Amniotic epithelial cell (primary cell): ENCODE measurements at places on chromosomes 1 and 21.

GRCh38 chr1:42927274-42927841, 31.3 kb downstream of the SLC2A1 start:
- DNase-seq, result no peak

GRCh38 chr1:70583522-70583921, 172.5 kb downstream of the CTH start:
- no peak for DNase-seq

- DNase-seq, result peak; percentile 79
Observed at GRCh38 chr1:200207711-200208126, 180.2 kb downstream of the NR5A2 start.

DNA sequence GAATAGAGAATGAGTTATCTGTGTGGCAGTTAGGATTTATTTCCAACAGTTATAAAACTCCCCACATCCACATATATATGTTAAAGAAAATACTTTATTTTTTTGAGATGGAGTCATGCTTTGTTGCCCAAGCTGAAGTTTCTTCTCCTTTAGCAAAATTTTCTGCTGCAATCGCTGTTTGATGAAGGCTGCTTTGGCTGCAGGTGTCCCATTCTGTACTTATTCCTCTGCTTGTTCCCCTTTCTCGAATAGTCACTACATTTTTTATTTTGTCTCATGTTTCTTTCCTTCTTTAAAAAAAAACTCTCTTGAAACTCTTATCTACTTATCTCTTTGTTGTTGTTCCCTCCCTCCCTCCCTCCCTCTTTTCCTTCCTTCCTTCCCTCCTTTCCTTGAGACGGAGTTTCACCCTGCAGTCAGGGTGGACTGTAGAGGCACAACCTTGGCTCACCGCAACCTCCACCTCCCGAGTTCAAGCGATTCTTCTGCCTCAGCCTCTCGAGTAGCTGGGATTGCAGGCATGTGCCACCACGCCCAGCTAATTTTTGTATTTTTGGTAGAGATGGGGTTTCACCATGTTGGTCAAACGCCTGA, 10.6 kb downstream of the OR2W3 start:
- DNase-seq, result no peak

- peak; percentile 62 for DNase-seq
Observed at GRCh38 chr1:110339407-110340206, 430 bp downstream of the RBM15 start.

DNA sequence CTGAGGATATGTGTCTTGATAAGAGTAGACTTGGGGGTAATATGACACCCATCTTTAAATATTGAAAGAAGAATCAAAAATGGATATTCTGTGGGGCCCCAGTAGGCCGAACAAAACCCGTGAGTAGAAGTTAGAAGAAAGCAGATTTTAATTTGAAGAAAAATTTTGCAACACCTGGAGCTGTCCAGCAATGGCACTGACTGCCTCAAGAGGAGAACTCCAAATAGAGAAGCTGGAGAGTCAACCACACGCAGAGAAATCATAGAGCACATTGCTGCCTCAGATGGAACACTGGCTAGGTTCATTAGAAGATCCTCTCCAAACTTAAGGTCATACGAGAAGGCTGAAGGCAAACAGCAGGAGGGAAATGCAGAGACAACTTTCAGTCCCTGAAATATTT, 6.8 kb downstream of the NHLH1 start:
- peak; percentile 41 for DNase-seq

- no peak for DNase-seq
Observed at GRCh38 chr1:1364266-1364665, 5.9 kb upstream of the MXRA8 start.

DNA sequence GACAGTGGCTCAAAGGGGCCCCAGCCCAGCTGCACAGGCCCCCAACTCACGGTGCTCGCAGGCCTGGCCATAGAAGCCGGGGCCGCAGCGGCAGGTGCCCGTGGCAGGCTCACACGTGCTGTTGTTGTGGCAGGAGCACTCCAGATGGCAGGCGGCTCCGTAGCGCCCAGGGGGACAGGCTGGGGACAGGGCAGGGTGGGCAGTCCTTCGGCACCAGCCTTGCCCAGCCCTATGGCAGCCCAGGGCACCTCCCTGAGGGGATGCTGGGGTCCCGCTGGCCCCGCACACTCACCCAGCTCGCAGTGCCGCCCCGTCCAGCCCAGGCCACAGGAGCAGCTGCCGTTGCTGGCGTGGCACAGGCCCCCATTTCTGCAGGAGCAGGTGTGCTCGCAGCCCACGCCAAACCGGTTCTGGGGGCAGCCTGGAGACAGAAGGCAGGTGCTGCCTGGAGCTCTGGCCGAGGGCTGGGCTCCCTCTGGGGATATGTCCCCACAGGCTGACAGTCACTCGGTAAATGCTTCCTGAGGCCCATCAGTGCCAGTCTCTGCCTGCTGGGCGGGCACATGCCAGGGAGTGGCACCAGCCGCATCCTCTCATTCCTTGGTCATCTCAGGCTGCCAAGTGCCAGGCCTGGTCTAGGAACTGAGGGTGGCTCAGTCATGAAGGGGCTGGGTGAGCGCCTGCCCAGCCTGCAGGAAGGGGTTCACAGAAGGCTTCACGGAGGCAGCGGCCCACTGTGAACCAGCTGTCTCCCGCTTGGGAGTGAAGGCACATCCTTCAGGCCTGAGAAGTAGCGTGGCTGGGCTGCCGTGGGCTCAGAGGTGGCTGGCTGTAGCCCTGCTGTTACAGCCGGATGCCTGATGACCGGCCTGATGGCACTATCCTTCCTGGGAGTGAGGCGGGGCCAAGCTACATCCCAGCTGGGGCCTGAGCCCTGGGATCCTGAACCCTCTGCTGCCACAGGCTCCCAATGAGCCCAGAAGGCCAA, 40.1 kb downstream of the ARHGEF16 start:
- no peak for DNase-seq

- peak; percentile 68 for DNase-seq
Observed at GRCh38 chr1:26785611-26786436, 1.9 kb upstream of the PIGV start.

DNA sequence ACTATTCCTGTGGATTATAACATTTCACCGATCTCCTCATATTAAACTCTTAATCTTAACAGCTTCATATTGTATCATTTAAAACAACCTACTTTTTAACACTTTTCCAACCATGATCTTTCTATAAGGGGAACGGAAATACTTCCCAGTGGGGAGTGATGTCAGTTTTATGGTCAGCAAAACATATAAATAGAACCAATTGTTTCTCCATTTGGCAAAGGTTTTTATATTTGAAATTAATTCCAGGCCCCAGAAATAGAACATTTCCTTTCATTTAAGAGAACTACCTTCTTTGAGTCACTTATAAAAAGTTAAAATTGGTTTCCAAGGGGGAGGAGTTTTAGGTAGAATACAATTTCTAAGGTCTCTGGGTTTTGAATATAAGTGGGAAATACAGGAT, 189.6 kb downstream of the TGFBR3 start:
- no peak for DNase-seq

GRCh38 chr1:179142889-179143299, 61.0 kb downstream of the TOR3A start:
- DNase-seq, result peak; percentile 97

DNA sequence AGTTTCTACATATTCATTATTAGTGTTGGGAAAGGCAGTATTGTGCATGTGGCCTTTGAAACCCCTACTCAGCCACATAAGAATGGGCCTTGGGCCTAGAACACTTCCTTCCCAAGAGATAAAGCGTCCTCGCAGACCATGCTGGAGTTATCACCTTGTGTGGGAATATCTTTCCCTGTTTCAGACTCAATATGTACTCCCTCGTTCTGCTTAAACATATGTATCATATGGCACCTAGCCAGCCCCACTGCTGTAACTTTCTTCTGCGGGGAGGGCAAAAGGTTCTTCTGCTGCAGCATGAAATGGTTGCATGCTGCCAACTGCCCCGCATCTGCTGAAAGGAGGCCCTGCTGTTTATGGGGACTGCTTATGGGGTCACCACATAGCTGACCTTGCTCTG, 92.0 kb downstream of the CRB1 start:
- no peak for DNase-seq

- DNase-seq, result no peak
Observed at GRCh38 chr1:41454406-41454805, 30.1 kb downstream of the EDN2 start.

- DNase-seq, result no peak
Observed at GRCh38 chr1:178642282-178642681, 82.8 kb upstream of the RALGPS2 start.

- peak; percentile 42 for DNase-seq
Observed at GRCh38 chr1:225882694-225883615, 775 bp upstream of the TMEM63A start.

- peak; percentile 57 for DNase-seq
Observed at GRCh38 chr1:15220825-15221431, 26.1 kb upstream of the FHAD1 start.

GRCh38 chr1:67674260-67675011, 10.6 kb upstream of the GADD45A start:
- DNase-seq, result no peak

- DNase-seq, result no peak
Observed at GRCh38 chr1:58223522-58223921, 323.0 kb downstream of the OMA1 start.

GRCh38 chr1:24990779-24991641, 60.9 kb upstream of the RUNX3 start:
- DNase-seq, result no peak

DNA sequence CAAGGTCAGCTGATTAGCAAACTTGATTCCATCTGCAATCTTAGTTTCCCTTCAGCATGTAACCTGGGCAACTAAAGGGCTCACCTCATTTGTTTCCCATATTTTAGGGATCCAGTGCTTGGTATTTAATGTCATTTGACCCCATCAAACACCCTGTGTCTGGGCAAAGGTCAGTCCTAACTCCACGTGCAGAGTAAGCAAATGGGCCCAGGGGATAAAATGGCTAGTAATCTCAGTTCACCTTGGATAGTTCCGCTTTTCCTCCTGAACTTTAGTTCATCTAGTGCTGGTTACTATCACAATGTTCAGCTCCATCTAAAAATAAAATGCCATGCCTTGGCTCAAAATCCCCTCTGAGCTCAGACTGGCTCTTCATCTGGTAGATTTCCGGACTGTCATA, 19.5 kb downstream of the PRKAB2 start:
- DNase-seq, result no peak

DNA sequence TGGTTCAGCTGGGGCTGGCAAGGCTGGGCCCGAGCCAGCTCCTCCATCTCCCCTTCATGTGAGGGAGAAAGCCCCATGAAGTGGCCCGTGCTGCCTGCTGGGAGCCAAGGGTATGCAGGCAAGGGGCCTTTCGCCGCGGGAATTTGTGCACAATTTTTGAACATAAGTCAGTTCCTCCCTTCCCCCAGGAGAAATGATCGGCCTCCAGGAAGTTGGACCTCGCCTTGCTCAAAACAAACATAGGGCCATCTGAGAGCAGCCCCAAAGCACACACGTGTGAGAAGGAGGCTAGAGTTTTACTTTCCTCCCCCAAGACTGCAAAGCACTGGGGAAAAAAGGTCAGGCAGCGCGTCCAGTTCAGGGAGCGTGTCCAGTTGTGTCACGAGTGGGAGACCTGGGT, 64.7 kb downstream of the PRDM16 start:
- DNase-seq, result no peak
